CD14-positive monocyte (primary cell): ENCODE measurements at places on chromosomes 7 and 10.

GRCh38 chr10:114548662-114549061, 109.4 kb downstream of the ABLIM1 start:
- H3K36me3 ChIP-seq: no peaks in the 10 kb centered on the region
- H3K27ac ChIP-seq: no peak overlapping the region
- peaks cover 5% of the 10 kb centered on the region for H3K4me1 ChIP-seq

DNA sequence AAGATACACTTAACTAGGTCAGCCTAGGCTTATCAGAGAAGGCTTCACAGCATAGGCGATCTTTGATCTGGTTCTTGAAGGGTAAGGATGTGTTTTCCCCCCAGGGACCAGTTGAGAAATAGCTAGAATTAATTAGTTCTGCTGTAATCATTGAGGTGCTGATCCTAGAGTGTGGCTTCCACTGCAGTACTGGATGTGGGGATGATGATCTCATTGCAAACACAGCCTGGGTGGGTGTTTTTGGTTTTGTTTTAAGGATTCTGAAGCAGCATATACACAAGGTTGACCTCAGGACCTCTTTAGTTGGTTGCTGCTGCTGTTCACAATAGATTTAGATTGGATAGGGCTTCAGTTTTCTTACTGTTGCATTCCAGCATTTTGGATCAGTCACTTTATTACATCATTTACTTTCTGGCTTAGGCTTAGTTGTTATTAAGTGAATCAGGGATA, 159.7 kb downstream of the AUTS2 start:
- H3K36me3 ChIP-seq: no peaks in the 10 kb centered on the region
- H3K4me1 ChIP-seq: no peaks in the 10 kb centered on the region
- no peak overlapping the region for H3K27ac ChIP-seq
- DNase-seq: no peak
- no peaks in the 10 kb centered on the region for H3K27me3 ChIP-seq

GRCh38 chr7:106018566-106019469, 55.8 kb downstream of the CDHR3 start:
- peaks cover 13% of the 10 kb centered on the region for H3K27me3 ChIP-seq
- H3K4me3 ChIP-seq: no peak overlapping the region
- H3K36me3 ChIP-seq: no peaks in the 10 kb centered on the region
- peaks cover 10% of the 10 kb centered on the region for H3K4me1 ChIP-seq

GRCh38 chr7:132485136-132485535, 91.1 kb downstream of the PLXNA4 start:
- H3K4me1 ChIP-seq: no peaks in the 10 kb centered on the region
- H3K27me3 ChIP-seq: peaks cover 22% of the 10 kb centered on the region
- no peak overlapping the region for H3K4me3 ChIP-seq
- DNase-seq: no peak

GRCh38 chr7:98097042-98097645, 9.5 kb upstream of the LMTK2 start:
- H3K36me3 ChIP-seq: no peaks in the 10 kb centered on the region
- no peak overlapping the region for H3K27ac ChIP-seq
- DNase-seq: no peak
- no peaks in the 10 kb centered on the region for H3K27me3 ChIP-seq

- DNase-seq: no peak
- no peak overlapping the region for H3K4me3 ChIP-seq
- H3K27ac ChIP-seq: no peak overlapping the region
- no peaks in the 10 kb centered on the region for H3K36me3 ChIP-seq
- no peaks in the 10 kb centered on the region for H3K4me1 ChIP-seq
- no peaks in the 10 kb centered on the region for H3K27me3 ChIP-seq
Observed at GRCh38 chr10:126126866-126127265, 230.5 kb downstream of the FANK1 start.

GRCh38 chr7:157656195-157656769, 319.5 kb downstream of the DNAJB6 start:
- no peaks in the 10 kb centered on the region for H3K27me3 ChIP-seq
- no peak overlapping the region for H3K27ac ChIP-seq
- no peak for DNase-seq
- H3K4me3 ChIP-seq: no peak overlapping the region

GRCh38 chr10:25966844-25967243, 32.8 kb downstream of the MYO3A start:
- DNase-seq: no peak
- no peaks in the 10 kb centered on the region for H3K36me3 ChIP-seq
- no peak overlapping the region for H3K4me3 ChIP-seq
- H3K27ac ChIP-seq: no peak overlapping the region

DNA sequence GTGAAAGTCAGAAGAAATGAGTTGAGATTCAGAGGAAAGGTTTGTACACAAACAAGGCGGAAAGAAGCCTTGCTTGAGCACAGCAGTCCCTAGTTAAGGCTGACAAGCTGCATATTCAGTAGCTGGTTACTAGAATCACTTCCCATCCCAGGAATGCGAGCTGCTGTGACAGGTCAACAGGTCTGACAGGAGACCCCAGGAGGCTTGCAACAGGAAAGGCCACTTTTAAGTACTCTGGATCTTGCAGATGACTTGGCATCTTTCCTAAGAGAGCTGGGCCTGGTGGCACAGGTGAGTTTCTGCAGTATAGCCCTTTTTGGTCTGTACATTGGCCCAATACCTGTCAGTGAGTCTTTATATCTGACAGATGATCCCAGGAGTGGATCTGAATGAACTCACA, 35.7 kb upstream of the UNC5B start:
- H3K4me3 ChIP-seq: no peak overlapping the region
- no peak for DNase-seq
- no peaks in the 10 kb centered on the region for H3K36me3 ChIP-seq
- H3K4me1 ChIP-seq: no peaks in the 10 kb centered on the region

GRCh38 chr10:62754963-62755362, 49.6 kb upstream of the ADO start:
- H3K36me3 ChIP-seq: no peaks in the 10 kb centered on the region
- H3K27ac ChIP-seq: no peak overlapping the region
- H3K4me3 ChIP-seq: no peak overlapping the region
- peaks cover 10% of the 10 kb centered on the region for H3K4me1 ChIP-seq
- no peaks in the 10 kb centered on the region for H3K27me3 ChIP-seq

DNA sequence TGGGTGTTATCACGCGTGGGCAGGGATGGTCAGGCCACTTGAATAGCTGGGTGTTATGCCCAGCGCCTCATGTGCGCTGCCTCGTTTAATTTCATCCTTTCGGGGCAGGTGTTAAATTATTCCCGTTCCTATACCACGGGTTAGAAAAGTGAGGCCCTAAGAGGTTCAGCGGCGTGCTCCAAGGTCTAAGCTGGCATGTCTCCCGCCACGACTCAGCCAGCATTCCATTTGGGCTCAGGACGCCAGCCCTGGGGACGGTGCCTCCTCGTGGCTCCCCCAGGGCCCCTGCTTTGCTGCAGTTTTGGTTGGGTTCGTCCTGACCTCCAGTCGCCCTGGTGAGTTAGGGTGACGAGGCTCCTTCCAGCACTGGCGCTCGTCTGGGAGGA, 124.5 kb downstream of the TRRAP start:
- no peak for DNase-seq
- H3K36me3 ChIP-seq: peaks cover 99% of the 10 kb centered on the region
- no peak overlapping the region for H3K27ac ChIP-seq
- H3K4me3 ChIP-seq: no peak overlapping the region

DNA sequence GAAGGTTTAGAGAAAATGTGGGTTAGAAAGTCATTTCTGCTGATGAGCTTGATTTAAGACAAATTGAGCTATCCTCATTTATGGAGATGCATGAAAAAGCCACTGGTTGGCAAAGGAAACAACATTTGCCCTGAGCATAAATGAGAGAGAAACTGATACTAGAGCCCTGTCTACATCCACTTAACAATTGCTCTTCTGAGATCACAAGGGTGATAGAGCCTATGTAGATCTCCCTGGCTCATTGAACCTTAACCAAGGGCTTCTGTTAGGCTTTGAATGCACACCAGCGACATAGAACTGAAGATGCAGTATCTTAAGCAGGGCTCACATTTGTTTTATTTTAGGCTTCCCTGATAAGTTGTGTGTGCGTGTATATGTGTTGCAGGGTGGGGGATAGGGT, 35.0 kb downstream of the GPR141 start:
- peaks cover 51% of the 10 kb centered on the region for H3K36me3 ChIP-seq
- no peak for DNase-seq
- peaks cover 33% of the 10 kb centered on the region for H3K4me1 ChIP-seq
- H3K27me3 ChIP-seq: no peaks in the 10 kb centered on the region

GRCh38 chr7:26663874-26664273, 200.5 kb downstream of the SKAP2 start:
- H3K4me3 ChIP-seq: no peak overlapping the region
- DNase-seq: no peak
- H3K27me3 ChIP-seq: no peaks in the 10 kb centered on the region

GRCh38 chr7:19871102-19871501, 97.7 kb upstream of the TMEM196 start:
- H3K4me1 ChIP-seq: no peaks in the 10 kb centered on the region
- H3K27me3 ChIP-seq: no peaks in the 10 kb centered on the region
- no peak overlapping the region for H3K4me3 ChIP-seq
- no peak overlapping the region for H3K27ac ChIP-seq
- DNase-seq: no peak
- H3K36me3 ChIP-seq: no peaks in the 10 kb centered on the region

GRCh38 chr7:128954830-128955802, 17.4 kb downstream of the IRF5 start:
- H3K36me3 ChIP-seq: peaks cover 96% of the 10 kb centered on the region
- no peak overlapping the region for H3K4me3 ChIP-seq

GRCh38 chr7:140883378-140883777, 41.4 kb downstream of the BRAF start:
- no peak overlapping the region for H3K27ac ChIP-seq
- no peak overlapping the region for H3K4me3 ChIP-seq
- H3K4me1 ChIP-seq: no peaks in the 10 kb centered on the region
- H3K36me3 ChIP-seq: no peaks in the 10 kb centered on the region
- no peaks in the 10 kb centered on the region for H3K27me3 ChIP-seq
- no peak for DNase-seq

DNA sequence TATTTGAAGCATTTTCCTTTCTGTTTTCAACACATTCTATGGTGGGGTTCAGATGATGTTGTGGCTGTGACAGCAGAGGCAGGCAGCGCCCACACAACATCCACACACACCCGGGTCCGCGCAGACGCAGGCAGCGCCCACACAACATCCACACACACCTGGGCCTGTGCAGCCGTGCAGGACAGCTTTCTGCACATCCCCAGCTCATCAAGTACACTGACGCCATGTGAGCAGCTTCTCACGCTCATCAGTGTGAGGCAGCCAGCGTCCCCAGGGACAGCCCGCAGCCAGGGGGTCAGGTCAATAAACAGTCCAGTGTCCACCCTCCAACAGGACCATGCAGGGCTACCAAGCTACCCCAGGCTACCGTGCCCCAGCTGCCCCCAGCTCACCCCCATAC, 272.8 kb upstream of the TCERG1L start:
- H3K4me3 ChIP-seq: no peak overlapping the region
- H3K36me3 ChIP-seq: no peaks in the 10 kb centered on the region
- no peaks in the 10 kb centered on the region for H3K4me1 ChIP-seq
- H3K27me3 ChIP-seq: no peaks in the 10 kb centered on the region
- no peak for DNase-seq

- H3K4me1 ChIP-seq: no peaks in the 10 kb centered on the region
- no peaks in the 10 kb centered on the region for H3K36me3 ChIP-seq
- no peaks in the 10 kb centered on the region for H3K27me3 ChIP-seq
Observed at GRCh38 chr10:104941662-104942061, 300.6 kb downstream of the SORCS3 start.

- no peaks in the 10 kb centered on the region for H3K36me3 ChIP-seq
- H3K27ac ChIP-seq: no peak overlapping the region
- H3K4me3 ChIP-seq: no peak overlapping the region
- H3K4me1 ChIP-seq: no peaks in the 10 kb centered on the region
- peak; percentile 7 for DNase-seq
Observed at GRCh38 chr10:5343561-5343960, 21.2 kb upstream of the UCN3 start.

GRCh38 chr10:51894771-51895578, 195.6 kb upstream of the CSTF2T start:
- H3K27me3 ChIP-seq: no peaks in the 10 kb centered on the region
- no peak for DNase-seq
- no peak overlapping the region for H3K27ac ChIP-seq
- no peaks in the 10 kb centered on the region for H3K4me1 ChIP-seq
- H3K4me3 ChIP-seq: no peak overlapping the region

- no peak overlapping the region for H3K4me3 ChIP-seq
- H3K27ac ChIP-seq: no peak overlapping the region
- no peak for DNase-seq
- no peaks in the 10 kb centered on the region for H3K4me1 ChIP-seq
Observed at GRCh38 chr10:33315891-33316290, 18.6 kb downstream of the NRP1 start.

DNA sequence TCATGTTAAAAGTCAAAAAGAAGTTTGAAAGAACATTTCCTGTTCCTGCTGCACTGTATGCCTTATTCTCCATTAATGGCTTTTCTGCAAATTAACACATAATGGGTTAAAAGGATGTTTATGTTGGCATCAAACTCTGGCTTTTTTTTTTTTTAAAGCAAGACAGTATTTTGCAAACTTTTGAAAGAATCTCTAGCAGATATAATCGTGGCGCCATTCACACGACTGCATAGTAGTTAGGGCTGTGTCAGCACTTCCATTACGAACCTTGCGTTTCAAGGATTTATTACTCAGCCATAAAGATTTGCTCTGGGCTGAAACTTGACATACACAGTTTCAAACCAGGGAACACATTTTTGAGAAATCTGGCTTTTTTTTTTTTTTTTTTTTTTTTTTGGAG, 207.8 kb downstream of the DYNC1I1 start:
- no peaks in the 10 kb centered on the region for H3K4me1 ChIP-seq
- no peak for DNase-seq
- no peak overlapping the region for H3K27ac ChIP-seq

- no peaks in the 10 kb centered on the region for H3K27me3 ChIP-seq
- no peak for DNase-seq
- H3K4me3 ChIP-seq: no peak overlapping the region
- peaks cover 14% of the 10 kb centered on the region for H3K4me1 ChIP-seq
- peaks cover 20% of the 10 kb centered on the region for H3K36me3 ChIP-seq
Observed at GRCh38 chr7:137928626-137929025, 73.3 kb downstream of the CREB3L2 start.

DNA sequence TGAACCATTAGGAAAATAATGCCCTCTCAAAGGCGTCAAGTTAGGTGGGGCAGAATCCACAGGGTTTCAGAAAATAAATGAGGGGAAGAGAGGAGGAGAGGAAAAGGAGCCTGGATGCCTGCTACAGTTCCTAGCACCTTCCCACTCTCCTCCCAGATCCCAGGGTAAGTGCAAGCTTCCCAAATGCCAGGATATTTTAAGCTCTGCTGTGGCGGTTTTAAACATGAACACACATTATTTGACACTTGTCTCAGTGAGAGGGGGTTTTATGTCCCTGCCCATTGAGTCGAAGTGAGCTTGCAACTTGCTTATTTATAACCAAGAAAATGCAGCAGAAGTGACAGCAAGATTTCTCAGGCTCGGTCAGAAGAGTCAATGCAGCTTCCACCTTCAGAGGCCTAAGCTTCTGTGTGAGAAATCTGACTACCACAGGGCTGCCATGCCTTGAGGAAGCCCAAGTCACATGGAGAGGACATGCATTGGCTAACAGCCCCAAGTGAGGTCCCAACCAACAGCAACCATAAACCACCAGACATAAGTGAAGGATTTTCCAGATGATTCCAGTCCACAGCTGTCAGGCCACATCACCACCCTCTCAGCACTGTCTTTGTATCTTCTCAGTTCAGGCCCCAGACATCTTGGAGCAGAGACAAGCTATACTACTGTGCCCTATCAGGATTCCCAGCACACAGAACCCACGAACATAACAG, 17.9 kb upstream of the BMPER start:
- H3K27ac ChIP-seq: no peak overlapping the region
- H3K36me3 ChIP-seq: no peaks in the 10 kb centered on the region
- no peak for DNase-seq
- no peak overlapping the region for H3K4me3 ChIP-seq
- no peaks in the 10 kb centered on the region for H3K4me1 ChIP-seq
- H3K27me3 ChIP-seq: no peaks in the 10 kb centered on the region

- DNase-seq: no peak
- H3K36me3 ChIP-seq: no peaks in the 10 kb centered on the region
- H3K4me3 ChIP-seq: no peak overlapping the region
- no peaks in the 10 kb centered on the region for H3K27me3 ChIP-seq
- H3K27ac ChIP-seq: no peak overlapping the region
Observed at GRCh38 chr10:123200531-123200930, 46.3 kb downstream of the BUB3 start.
